MG63 (cell line): ENCODE measurements at places on chromosomes 3 and 15. TPM values are rescaled to one million over a fixed set of nuclear protein-coding genes. Genes with fewer than 3 reads are reported as not detected.

GRCh38 chr3:158333736-158334135 lies 223.8 kb downstream of the RSRC1 start:
- no peak for DNase-seq

GRCh38 chr3:39476783-39477182 lies 9.3 kb downstream of the MOBP start:
- no peak for DNase-seq

Gene CADM2
- not detected in 2 replicates for total RNA-seq

Gene SLC22A13
- total RNA-seq: not detected in 2 replicates

Gene TTC23
- total RNA-seq: 6.7 and 12.2 TPM in 2 replicates

Gene CIB2
- 4.0 and 8.0 TPM in 2 replicates for total RNA-seq

GRCh38 chr3:8652324-8652987 lies 7.9 kb upstream of the SSUH2 start:
- no peak for DNase-seq

DNA sequence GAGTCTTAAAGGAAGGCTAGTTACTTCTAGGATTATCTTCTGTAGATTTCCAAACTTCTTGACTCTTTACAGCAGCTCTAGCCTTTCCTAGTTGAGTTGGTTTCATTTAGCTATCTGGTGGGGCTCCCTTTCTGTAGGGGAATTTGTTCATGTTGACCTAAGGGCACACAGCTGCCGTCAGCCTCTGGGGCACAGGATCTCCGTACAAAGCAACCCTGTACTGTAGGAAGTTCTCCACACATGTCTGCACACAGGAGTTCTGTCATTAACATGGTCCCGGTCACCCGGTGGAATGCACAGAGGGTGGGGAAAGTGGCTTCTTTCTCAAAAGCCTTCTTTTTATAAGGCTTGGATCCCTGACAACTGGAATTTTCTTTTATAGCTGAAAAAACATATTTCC lies 88.7 kb upstream of the TNIK start:
- no peak for DNase-seq

- DNase-seq: peak; percentile 27
These were observed 104.1 kb upstream of the TNFAIP8L3 start for GRCh38 chr15:51198701-51199232.

DNA sequence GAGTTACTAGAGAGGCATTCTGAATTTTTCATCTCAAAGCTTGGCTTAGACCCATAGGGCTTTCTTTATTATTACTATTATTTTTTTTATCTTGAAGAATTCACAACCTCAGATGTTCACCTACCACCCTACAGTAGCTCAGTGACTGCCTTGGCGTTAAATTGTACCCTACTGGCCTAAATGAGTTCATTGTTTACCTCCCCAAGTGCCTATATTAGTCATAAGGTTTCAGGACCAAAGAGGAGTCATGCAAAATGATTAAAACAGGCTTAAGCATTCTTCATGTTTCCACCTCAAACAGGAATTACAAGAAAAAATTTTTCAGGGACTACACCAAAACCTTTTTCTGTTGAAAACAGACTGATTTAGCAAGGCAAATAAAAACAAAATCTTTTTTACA lies 751.5 kb downstream of the SQOR start:
- DNase-seq: no peak

Gene CYP11A1
- total RNA-seq: 0.30 and 6.3 TPM in 2 replicates

Gene GOLGA8K
- 2.7 TPM in 1 of 2 replicates, not detected in the other for total RNA-seq

Gene GOLGA6L24
- total RNA-seq: not detected in 2 replicates

GRCh38 chr3:177554895-177555759 lies 357.8 kb upstream of the TBL1XR1 start:
- DNase-seq: peak; percentile 86

GRCh38 chr15:94965593-94965992 lies 734.2 kb downstream of the MCTP2 start:
- DNase-seq: no peak

DNA sequence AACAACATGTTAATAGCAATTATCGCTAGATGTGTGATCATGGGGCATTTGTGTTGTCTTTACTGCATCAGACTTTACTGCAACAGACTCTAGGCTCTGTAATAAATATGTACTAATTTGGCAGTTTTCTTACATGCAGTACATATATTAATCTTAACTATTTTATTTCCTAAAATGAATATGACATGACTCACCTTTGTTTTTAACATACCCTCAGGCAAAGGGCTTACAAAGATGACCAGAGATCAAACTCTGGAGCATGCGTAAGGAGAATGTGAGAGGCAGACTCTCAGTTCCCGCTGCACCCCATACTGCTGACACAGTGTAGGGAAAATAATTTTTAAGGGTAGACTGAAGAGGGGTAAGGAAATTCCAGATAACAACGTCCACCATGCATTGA lies 7.2 kb upstream of the FAM174B start:
- no peak for DNase-seq

DNA sequence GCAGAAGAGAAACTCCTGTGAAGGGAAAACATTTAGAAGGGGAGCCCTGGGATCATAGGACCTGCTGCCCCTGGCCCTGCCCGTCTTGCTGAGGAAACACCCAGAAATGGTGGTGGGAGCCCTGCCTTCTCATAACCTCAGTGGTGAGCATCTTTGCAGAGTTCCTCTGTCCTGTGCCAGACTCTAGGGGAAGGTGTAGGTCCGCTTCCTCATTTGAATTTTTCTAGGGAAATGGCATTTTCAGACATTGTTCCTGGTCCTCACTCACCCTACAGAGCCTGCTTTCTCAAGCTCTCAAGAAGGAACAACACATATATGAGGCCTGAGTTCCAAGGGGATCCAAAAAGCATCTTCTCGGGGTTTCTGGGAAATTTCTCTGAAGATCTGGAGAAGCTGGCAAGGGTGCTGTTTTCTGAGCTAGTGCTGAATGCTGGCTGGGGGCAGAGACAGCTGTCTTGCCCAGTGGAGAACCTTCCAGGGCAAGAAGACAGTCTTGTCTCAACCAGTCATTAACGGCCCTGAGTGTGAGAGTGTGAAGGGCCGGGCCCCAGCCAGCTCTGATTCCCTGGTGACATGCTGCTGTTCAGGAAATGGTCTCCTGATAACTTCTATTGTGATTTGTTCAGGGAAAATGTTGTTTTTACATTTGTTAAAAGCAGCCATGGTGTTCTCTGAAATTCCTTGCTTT lies 283.1 kb upstream of the LRRFIP2 start:
- no peak for DNase-seq

DNA sequence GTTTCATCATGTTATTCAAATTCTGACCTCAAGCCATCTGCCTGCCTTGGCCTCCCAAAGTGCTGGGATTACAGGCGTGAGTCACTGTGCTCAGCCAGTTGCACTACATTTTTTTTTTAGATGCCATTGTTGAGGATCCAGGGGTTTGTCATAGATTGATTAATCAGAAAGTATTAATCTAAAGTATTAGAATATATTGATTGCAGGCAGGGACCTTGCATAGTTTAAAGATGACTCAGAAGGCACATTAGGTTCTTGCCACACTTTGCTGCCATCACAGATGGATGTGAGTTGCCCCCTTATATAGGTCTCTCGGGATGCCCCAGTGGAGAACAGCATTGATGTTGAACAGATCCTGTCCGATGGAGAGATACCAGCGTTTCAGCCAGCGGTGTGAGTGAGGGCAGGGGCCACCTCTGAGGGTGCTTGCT lies 41.1 kb downstream of the IGF1R start:
- peak; percentile 70 for DNase-seq

DNA sequence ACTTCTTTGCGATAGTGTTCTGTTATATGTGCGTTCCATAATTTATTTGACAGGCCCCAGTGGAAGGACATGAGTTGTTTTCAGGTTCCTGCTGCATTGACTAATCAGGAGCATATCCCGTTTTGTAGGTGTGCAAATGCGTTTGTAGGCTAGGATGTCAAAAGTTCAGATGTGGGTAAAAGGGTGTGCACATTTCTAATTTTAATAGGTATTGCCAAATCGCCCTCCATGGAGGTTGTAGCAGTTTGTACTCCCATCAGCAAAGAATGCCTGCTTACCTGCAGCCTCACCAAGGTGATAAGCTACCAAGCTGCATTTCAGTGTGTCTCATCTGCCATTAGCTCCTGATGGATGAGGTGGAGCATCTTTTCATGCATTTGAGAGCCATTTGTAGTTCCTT lies 36.3 kb downstream of the KLF13 start:
- DNase-seq: no peak

Gene TMEM207
- total RNA-seq: not detected in 2 replicates

DNA sequence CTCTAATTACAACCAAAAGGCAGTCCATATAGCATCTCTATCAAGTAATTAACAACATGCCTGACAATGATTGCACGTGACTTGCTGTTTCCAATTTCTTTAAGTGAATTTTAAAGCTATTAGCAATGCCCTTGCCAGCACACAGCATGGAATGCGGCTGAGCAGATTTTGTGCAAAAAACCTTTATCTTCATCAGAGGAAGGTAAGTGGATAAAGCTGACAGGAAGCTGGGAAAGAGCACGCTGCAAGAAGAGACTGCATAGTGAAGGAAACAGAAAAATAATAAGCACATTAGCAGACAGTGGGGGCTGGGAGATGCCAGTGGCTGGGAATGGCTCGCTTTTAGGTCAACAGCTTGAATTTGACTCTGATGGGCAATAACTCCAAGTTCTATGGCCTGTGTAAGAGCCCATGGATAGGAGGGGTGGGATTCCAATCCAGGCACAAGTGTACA lies 138.8 kb downstream of the PDZRN3 start:
- DNase-seq: no peak

Gene DLEC1
- not detected in 2 replicates for total RNA-seq

DNA sequence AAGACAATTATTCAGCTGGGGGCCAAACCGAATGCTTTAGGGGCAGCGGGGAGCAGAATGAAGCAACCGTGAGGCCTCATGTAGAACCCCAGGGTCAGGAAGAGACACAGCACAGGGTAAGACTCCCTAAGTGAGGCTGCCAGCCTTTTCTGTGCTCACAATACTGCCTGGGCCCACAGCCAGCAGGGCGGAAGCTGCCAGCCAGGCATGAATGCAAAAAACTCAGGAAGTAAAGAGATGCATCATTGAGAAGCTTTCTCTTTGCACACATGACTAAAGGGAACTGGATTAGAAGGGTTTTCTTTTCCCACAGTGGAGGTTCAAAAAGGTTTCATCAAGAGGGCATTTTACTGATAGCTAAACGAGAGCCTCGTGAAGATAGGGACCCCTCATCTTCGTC lies 33.3 kb downstream of the CA12 start:
- peak; percentile 94 for DNase-seq
